Activated effector memory CD4-positive, alpha-beta T cell treated with Interleukin-2 at 50 U/mL for 16 hours (primary cell): ENCODE measurements at places on chromosomes 7 and 10.

DNA sequence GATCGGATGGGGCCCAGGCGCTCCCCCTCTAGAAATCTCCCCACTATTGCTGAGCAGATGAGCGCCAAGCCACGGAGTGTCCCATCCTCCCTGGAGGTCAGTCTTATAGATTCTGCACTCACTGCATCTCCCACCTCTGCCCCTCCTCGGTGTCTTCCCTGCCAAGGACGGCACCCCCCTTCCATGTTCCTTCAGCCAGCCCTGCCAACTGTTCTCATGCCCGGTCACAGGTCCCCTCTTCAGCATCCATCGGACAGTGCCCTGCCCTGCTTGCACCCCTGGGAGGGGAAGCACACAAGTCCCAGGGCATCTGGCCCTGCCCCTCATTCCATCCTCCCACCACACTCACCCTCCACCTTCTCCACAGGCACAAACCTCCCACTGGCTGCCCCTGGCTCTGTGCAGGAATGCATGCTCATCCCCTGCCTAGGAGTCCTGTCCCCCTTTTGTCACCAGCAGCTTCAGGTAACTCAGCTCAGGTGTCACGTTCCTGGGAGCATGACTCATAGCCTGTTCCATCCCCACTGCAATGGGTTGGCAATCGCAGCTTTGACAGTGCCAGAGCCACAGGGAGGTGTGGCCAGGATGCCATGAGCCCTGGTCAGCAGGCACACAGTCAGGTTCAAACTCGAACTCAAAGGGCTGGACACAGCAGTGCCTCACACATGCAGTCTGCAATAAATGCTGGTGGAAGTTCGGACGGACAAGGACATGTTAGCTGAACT lies 234.7 kb upstream of the TCERG1L start:
- DNase-seq: no peak

- no peak for DNase-seq
Observed at GRCh38 chr7:52247518-52247917, 787.9 kb upstream of the POM121L12 start.

GRCh38 chr7:78213402-78213801 lies 414.8 kb downstream of the PHTF2 start:
- DNase-seq: no peak

GRCh38 chr10:107971973-107972372 lies 807.5 kb upstream of the SORCS1 start:
- no peak for DNase-seq

DNA sequence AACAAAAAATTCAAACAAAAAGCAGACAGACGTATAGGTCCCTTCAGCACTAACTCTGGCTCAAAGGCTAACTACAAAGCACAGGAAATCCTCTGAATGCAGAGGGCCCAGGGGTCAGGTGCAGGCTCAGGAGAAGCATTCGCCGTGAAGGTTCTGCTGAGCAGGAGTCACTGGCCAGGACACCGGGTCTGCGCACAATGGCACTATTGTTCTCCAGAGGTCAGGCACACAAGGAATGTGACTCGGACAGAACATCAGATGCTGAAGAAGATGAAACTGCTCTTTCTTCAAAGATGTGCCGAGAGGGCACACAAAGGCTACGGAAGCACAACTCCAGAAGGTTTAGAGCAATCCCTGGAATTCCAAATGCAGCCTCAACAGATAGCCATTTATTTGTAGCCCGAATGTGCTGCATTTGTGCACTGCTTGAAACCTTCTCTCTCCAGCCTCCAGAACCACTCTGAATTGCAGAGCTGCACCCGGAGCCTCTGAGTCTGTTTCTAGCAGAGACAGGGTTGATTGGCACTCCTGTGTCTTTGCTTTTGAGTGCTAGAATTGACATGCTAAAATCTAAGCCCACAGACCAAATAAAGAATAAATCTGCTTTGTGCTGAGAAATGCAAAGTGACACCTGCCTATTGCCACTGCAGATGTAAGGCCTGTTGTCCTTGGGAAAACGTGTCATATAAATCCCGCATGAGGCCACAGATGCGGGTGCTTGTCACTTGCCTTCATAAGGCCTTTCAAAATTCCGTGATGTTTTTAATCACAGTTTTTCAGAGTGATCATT lies 85.4 kb upstream of the AFAP1L2 start:
- no peak for DNase-seq

- DNase-seq: no peak
Observed at GRCh38 chr10:126521399-126521798, 133.1 kb upstream of the ADAM12 start.

DNA sequence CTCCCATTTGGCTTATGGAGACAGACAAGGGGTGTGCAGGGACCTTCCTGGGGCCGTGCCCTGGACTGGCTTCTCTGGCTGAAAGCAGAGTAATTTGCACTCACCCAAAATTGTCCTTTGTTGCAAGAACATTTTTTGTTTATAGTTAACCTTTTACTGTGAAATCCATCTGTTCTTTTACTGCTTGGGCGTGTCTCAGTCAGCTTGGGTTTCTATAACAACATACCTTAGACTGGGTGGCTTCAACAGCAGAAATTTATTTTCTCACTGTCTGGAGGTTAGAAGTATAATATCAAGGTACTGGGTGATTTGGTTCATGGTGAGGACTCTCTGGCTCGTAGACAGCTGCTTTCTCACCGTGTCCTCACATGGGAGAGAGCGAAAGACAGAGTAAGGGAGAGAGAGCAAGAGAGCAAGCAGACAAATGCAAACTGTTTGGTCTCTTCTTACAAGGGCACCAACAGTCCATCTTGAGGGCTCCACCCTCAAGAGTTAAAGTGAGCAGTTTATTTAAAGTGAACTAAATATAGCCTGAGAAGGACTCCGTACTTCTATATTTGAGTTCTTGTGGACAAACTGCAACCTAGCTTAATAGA lies 131.0 kb upstream of the NPY start:
- DNase-seq: no peak

GRCh38 chr10:1598393-1599153 lies 138.8 kb downstream of the ADARB2 start:
- DNase-seq: no peak

DNA sequence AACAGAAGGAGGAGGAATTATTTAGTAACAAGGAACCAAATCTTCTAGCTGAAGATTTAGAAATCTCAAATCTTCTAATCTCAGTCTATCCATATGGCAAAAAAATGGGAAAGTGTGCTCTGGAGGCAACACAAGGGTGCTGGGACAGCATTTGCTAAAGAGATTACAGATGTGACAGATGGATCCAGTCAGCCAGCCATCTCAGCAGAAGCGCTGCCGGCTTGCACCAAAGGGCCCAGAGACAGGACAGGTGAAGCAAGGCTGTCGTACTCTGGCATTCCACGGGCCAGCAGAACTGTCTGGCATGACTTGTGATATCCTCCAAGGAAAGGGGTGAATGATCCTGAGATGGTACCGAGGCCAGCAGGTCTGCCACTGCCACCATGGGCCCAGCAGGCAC lies 45.7 kb upstream of the GJD4 start:
- no peak for DNase-seq

GRCh38 chr10:33735464-33735923 lies 401.0 kb upstream of the NRP1 start:
- no peak for DNase-seq

- DNase-seq: no peak
Observed at GRCh38 chr10:69994262-69994661, 58.4 kb upstream of the MACROH2A2 start.

DNA sequence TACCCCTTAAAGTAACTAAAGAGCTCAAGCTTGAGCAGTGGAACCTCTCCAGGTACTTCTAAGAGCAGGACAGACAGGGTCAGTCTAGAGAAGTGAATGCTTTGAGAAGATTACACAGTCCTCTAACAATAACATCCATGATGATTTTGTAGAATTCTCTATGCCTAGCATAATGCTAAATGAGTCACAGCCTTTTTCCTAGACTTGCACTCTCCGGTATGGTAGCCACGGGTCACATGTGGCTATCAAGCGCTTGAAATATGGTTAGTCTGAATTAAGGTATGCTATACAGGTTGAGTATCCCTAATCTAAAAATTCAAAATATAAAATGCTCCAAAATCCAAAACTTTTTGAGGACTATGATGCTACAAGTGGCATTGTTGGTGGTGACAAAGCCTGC lies 166.6 kb upstream of the MKLN1 start:
- no peak for DNase-seq
